ENCODE measurements at places on chromosomes 5 and 9. TPM values are rescaled to one million over a fixed set of nuclear protein-coding genes. Genes with fewer than 3 reads are reported as not detected.

The IFNA13 gene
- not detected for total RNA-seq

The KIF12 gene
- 9.0 TPM for total RNA-seq

The CNTNAP3B gene
- total RNA-seq = 44.6 TPM

The NUTM2G gene
- total RNA-seq = not detected

The DBH gene
- total RNA-seq = not detected

GRCh38 chr5:147601652-147602051 is 91.8 kb upstream of the DPYSL3 start:
- H3K27me3 ChIP-seq = no peaks in the 10 kb centered on the region
- no peak overlapping the region for H3K27ac ChIP-seq
- peaks cover 3% of the 10 kb centered on the region for H3K36me3 ChIP-seq
- DNase-seq = no peak
- no peaks in the 10 kb centered on the region for H3K4me1 ChIP-seq

- no peak overlapping the region for H3K4me3 ChIP-seq
- H3K27ac ChIP-seq = no peak overlapping the region
- DNase-seq = no peak
Measured at GRCh38 chr9:78396087-78396486, 99.2 kb downstream of the PSAT1 start.

DNA sequence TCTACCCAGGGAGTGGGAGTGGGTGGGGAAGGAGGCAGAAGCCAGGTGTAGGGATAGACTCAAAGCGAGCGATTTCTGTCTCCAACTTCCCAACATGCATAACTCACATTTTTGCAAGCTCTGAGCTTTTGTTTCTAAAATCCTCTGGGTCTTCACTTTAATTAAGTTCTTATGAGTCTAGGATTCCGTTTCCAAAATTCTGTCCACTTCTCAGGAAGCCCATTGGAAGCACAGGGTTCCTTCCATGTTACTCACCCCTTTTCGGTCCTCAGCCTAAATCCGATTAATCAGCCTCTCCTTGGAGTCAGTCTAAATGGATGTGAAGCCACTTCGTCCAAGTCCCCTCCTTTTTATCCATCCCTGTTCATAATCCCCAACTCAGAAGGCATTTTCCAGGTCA is 1.4 kb downstream of the GPX3 start:
- no peak overlapping the region for H3K4me3 ChIP-seq
- DNase-seq = no peak
- peaks cover 8% of the 10 kb centered on the region for H3K36me3 ChIP-seq

- H3K4me3 ChIP-seq = no peak overlapping the region
- no peaks in the 10 kb centered on the region for H3K27me3 ChIP-seq
- no peaks in the 10 kb centered on the region for H3K36me3 ChIP-seq
- no peak overlapping the region for H3K27ac ChIP-seq
Measured at GRCh38 chr9:95409650-95410426, 92.3 kb upstream of the FANCC start.

DNA sequence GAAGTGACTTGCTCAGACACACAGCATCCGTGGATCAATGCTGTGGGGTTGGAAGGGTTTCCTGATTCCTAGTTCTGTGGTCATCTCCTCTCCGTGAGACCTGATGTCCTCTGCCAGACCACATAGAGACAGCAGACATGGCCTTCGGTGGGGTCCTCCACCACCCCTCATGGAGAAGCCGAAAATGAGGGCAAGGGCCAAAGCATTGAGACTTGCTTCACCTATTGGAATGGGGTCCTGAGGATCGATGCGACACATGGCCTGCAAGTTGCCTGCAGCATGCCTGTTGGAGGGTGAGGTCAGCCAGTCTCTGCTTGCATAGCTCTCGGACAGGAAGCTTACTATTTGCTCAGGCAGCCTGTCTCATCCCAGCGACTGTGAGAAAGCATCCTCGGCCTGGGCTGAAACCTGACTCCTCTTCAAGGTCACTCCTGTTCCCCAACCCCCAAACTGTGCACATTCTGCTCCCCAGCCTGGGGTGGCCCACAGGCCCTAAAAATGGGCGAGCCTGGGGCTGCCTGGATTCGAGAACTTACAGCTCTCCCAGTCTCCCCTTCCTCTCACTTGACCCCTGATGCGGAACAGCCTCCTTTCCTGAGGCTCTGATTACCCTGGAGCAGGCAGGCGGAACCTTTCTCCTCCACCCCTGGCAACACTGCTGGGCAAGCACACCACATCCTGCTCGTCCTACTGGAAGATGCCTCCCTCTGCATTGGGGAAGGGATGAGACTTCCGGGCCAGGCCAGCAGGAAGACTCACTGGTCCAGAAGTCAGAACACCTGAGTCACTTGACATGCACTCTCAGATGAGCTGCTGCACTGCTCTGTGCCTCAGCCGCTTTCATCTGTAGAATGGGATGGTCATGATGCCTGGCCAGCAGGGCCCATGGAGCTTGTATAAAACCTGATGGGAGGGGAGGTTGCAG is 186.9 kb downstream of the RGS3 start:
- no peaks in the 10 kb centered on the region for H3K36me3 ChIP-seq
- H3K4me3 ChIP-seq = no peak overlapping the region
- peaks cover 40% of the 10 kb centered on the region for H3K4me1 ChIP-seq

- H3K4me3 ChIP-seq = no peak overlapping the region
- no peaks in the 10 kb centered on the region for H3K36me3 ChIP-seq
- no peak for DNase-seq
Measured at GRCh38 chr9:27352457-27353165, 55.7 kb upstream of the EQTN start.

- no peaks in the 10 kb centered on the region for H3K27me3 ChIP-seq
- no peak overlapping the region for H3K27ac ChIP-seq
- no peak overlapping the region for H3K4me3 ChIP-seq
Measured at GRCh38 chr5:110817459-110817858, 78.7 kb downstream of the SLC25A46 start.

DNA sequence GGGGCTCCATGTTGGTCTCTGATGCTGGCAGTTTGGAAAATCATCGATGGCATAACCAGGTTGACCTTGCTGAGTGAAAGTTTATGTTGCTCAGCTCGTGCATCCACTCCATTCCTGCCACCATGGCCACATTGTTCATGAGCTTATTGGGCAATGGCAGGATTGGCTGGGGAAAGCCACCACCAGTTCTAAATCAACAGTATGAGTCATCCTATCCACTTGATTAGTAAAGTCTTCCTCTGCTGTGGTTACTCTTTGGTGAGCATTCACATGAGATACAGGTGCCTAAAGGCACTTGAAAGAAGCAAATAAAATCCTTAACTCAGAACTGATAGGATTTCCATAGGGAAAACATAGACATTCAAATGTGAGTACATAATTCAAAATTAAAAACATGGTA is 131.8 kb upstream of the FBN2 start:
- no peaks in the 10 kb centered on the region for H3K4me1 ChIP-seq
- H3K4me3 ChIP-seq = no peak overlapping the region
- H3K27me3 ChIP-seq = no peaks in the 10 kb centered on the region

GRCh38 chr9:134629061-134629585 is 12.5 kb upstream of the COL5A1 start:
- no peak overlapping the region for H3K27ac ChIP-seq
- H3K4me1 ChIP-seq = peaks cover 50% of the 10 kb centered on the region
- no peak overlapping the region for H3K4me3 ChIP-seq

DNA sequence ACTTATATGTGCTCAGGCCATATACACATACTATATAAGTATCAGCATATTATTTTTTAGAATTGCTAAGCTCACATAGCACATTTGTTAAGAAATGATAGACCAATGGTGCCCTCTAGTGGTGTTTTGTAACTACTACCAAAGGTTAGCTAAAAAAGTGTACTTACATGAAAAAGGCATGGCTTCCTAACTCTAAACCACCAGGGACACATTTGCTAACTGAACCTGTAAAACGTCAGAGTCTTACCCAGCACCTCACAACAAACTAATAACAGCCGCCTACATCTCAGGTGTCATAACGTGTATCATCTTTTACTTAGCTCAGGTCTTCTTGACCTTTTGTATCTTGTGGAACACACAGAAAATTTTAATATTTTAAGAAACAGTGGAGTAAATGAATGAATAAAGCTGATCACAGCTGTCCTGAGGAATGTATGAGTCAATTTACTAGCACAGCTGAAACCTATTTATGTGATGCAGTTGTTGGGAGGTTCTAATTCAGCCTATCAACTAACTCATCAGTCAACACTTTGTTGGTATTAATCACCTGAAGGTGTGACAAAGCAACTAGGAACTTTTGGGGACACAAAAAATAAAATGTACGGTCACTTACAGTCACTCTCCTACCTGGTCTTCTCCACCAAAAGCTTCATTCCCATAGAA is 72.9 kb downstream of the BAAT start:
- H3K27me3 ChIP-seq = no peaks in the 10 kb centered on the region
- H3K4me1 ChIP-seq = no peaks in the 10 kb centered on the region
- no peak overlapping the region for H3K4me3 ChIP-seq
